ENCODE measurements at places on chromosomes 16 and 17. TPM values are rescaled to one million over a fixed set of nuclear protein-coding genes. Genes with fewer than 3 reads are reported as not detected.

- peak; percentile 96 for DNase-seq
These were observed 1.3 kb downstream of the MAZ start for GRCh38 chr16:29807426-29808218.

DNA sequence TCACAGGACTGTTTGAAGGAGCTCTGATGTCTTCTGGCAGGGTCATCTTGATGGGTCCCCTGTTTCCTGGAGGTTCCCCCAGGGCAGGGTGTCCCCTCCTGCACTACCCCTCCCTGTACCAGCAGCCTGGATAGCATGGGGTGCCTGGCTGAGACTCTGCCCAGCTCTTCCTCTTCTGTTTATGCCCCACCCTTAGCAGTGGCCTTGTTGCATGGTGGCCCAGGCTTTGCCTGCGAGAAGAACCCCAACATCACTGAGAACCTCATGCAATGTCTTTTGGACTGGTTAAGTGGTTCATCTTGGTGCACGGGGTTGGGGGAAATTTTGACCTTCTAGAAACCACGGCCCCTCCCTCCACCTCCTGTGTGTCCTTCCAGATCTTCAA, 121.8 kb downstream of the IRX3 start:
- DNase-seq, result no peak

DNA sequence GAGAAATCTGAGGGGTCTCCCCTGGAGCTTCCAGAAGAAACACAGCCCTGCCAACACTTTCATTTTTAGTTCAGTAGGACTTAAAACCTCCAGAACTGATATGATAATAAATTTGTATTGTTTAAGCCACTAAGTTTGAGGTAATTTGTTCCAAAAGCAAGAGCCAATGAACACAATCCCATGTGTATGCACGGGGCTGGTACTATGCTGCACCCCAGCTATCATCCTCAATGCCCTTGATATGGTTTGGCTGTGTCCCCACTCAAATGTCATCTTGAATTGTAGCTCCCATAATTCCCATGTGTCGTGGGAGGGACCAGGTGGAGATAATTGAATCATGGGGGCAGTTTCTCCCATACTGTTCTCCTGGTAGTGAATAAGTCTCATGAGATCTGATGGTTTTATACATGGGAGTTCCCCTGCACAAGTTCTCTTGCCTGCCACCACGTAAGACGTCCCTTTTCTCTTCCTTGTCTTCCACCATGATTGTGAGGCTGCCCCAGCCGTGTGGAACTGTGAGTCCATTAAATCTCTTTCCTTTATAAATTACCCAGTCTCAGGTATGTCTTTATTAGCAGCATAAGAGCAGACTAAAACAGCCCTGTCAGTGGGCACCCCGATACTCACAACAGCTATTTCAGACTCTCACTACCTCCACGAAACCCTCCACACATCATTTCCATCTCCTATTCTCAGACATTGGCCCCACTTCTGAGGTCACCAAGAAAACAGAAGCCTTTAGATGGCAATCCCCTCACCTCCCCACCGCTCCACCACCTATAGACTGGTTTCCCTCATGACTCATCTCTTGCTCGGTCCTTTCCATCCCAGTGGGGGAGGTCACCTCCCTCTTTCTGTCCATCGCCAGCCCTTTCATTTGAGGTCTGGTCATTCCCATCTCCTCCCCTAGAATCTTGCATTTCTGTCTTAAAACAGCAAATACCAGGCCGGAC, 8.9 kb upstream of the CACNG1 start:
- no peak for DNase-seq

The CCDC40 gene
- total RNA-seq, result 10.4 TPM

The HSD17B1 gene
- total RNA-seq, result 1.2 TPM

The TP53TG3E gene
- total RNA-seq, result not detected

The RAB37 gene
- 1.1 TPM for total RNA-seq
